Choroid plexus epithelial cell (primary cell): ENCODE measurements at places on chromosomes 12 and 14.
A peak's percentile ranks its signal among the peaks of the same experiment; 100 is the strongest.

- DNase-seq: no peak
Observed at GRCh38 chr12:104958805-104959334, 780 bp upstream of the SLC41A2 start.

DNA sequence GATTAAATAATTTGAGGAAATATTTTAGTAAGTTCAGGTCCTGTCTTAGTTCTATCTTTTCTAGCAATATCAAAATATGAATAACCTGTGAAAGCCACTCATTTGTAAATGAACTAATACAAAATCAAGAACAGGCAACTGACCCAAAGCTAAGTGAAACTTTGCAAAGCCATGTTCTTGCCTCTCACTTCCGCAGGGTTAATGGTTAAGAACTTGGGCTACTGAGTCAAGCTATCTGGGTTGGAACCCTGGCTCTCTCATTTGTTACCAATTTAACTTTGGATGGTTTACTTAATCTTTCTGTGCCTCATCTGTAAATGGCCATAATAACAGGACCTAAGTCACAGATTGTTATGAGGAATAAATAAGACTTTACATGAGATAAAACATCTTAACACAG is 2.8 kb downstream of the KIF21A start:
- no peak for DNase-seq

DNA sequence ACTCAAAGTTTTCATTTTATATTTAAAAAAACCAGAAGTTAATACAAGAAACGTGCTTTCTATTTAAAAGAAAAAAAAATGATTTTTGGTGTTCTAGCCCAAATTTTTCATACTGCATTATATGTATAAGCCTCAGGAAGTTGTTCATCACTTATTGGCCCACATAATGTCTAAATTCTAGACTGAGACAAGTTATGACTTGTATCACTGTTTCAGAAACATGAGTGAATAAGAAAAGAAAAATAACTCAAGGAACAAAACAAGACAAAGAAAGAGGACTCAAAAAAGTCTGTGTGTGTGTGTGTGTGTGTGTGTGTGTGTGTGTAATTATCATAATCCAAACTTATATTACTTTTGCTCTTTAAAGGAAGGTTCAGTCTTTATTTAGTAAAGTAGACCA is 929.8 kb downstream of the GALC start:
- no peak for DNase-seq

- DNase-seq: no peak
Observed at GRCh38 chr12:128267131-128267622, at the start of gene TMEM132C. TMEM132C (plus strand) TSS chr12:128267170; CDS start chr12:128267403, 233 bp downstream.

DNA sequence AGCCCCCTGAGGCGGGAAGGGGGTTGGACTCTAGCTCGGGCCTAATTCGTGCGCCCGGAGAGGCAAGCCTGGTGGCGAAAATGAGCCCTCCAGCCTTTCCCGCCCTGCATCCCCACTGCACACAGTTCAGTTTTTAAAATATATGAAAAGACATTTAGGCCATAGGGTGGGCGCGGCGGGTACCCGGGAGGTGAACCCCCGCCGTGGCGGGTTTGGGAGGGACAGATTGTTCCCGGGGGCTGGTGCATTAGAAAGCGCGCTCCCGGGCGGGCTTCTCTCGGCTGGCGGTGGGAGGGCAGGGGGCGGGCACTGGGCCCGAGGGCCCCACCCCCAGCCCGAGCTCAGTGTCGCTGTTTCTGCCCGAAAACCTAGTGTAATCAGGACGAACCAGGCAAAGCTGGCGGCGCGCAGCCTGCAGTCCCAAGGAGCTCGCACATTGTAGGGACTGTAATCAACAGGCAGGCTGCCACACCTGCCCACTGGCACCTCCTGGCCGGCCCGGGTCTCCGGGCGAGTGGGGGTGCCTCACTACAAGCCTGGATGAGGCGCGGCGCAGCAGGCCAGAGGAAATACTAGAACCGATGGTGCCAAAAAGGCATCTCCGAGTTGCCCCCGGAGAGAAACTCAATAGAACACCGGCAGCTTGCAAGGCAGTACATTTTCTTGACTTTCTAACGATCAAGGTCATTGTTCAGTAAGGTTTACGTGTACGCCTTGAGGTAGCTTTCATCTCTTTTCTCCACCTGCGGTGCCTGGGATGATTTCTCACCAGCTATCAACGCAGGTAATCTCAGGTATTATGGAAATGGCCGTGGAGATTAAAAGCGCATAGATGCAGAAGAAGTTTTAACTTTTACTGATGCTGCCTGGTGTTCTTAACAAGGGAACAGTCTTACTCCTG is 764 bp upstream of the SPTB start:
- no peak for DNase-seq

GRCh38 chr12:98156697-98157096 is 358.7 kb upstream of the TMPO start:
- DNase-seq: no peak

DNA sequence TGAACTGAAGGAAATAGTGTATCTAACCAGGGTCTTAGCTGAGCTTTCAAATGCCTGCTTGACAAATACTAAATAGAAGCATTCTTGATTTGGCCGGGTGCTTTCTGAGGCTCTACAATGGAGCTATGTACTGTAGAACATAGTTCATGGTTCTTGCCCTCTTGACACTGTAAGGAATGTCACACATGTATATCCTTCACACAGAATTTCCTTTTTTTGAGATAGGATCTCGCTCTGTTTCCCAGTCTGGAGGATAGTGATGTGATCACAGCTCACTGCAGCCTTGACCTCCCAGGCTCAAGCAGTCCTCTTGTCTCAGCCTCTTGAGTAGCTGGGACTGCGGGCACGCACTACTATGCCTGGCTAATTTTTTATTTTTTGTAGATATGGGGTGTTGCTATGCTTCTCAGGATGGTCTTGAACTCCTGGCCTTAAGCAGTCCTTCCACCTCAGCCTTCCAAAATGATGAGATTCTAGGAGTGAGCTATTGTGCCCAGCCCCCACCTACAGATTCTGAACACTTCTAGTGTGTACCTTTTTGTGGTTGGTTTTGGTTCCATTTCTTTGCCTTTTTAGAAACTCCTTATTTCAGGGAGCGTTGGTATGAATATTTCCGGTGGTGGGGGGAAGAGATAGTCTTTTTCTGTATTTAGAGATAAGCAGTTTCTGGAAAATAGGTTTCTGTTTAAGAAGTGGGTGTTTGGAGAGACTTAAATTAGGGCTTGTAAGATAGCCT is 4.2 kb downstream of the MLXIP start:
- no peak for DNase-seq

GRCh38 chr12:14836336-14837210 is 6.8 kb downstream of the ART4 start:
- DNase-seq: peak; percentile 89

GRCh38 chr12:321606-322326 is 59.1 kb upstream of the SLC6A13 start:
- DNase-seq: peak; percentile 31

DNA sequence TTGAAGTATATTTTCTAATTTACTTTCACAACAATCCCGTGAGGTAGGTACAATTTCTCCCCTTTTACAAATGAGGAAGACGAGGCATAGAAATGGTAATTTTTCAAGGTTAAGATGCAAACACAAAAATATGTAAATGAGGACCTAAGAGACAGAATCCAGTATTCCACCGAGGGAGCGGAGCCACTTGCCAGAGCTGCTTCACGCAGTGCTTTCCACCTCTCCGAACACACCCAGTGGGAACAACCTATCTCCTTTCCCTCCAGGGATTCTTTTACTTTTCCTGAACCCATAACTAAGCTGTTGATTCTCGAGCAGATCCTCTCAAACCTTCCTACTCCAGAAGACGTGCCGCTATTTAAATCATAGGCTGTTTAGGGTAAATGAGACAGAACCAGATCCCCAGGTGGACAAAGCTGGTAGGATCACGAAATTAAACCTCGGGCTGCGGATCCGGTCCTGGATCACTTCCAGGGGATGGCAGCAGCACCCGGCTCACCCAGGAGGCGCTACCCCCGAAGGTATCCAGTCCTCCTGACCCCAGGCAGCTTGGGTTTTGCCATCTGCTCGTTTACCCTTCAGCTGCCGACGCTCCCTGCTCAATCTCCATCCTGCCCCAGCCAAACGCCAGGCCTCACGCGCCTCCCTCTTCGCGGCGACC is 1.5 kb downstream of the DDHD1 start:
- peak; percentile 33 for DNase-seq

GRCh38 chr12:109653890-109654289 is 59.7 kb upstream of the FAM222A start:
- no peak for DNase-seq

DNA sequence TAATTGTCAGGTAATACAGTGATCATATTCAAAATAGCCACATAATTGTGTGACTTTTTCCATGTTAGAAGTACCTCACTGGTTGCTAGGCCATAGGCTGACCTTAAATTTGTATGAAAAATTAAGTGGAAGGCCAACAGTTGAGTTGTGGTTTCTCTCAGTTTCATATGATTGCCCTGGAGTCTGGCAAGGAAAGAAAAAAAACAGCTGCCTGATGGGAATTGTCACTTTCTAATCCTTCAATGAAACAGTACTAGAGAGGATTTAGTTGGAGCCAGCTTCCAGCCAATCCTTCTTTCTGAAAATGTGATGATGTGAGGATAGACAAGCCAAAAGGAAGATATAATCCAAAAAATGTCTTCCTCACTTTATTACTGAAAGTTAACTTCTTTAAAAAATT is 113.6 kb downstream of the ALX1 start:
- no peak for DNase-seq

- no peak for DNase-seq
Observed at GRCh38 chr14:95652690-95653089, 33.5 kb upstream of the TCL1B start.

- DNase-seq: peak; percentile 21
Observed at GRCh38 chr14:76473481-76474263, 97.7 kb downstream of the ESRRB start.

- peak; percentile 34 for DNase-seq
Observed at GRCh38 chr14:21825149-21825743, 151.6 kb upstream of the OR4E1 start.

DNA sequence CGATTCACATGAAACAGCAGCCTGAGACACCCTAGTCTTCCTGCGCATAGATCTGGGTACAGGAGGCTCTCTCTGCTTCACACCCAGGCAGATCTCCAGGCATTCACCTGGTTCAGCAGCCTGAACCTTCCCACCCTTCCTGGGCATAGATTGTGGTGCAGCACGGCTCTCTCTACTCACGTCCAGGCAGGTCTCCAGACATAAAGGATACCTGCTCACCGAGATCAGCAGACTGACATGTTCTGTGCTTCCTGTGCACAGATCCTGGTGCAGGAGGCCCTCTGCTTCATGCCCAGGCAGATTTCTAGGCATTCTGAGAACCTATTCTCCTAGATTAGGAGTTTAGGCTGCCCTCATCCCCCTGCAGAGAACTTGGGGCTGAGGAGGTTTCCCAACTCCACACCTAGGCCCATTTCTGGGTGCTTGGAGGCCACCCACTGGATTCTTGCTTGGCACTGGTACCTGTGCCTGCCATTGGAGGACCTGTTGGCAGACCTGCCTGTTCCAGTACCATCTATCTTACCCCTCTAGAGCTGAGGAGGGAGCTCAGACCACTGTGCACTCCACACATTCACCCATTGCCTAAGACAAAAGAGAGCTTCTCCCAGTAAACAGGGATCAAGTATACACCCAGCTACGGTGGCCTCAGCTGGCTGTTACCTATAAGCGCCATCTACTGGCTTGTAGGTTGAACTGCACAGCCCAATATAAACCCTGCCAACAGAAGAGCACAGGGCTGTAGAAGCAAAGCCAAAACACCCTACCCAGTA is 28.0 kb upstream of the GARIN6 start:
- DNase-seq: peak; percentile 12

GRCh38 chr12:48602192-48602989 is 32.5 kb upstream of the LALBA start:
- no peak for DNase-seq

GRCh38 chr14:67446371-67447032 is 34.5 kb upstream of the PLEK2 start:
- DNase-seq: no peak

- DNase-seq: peak; percentile 68
Observed at GRCh38 chr14:55373784-55374705, 37.6 kb downstream of the ATG14 start.

GRCh38 chr14:33504246-33505099 is 446.4 kb downstream of the EGLN3 start:
- DNase-seq: no peak

- no peak for DNase-seq
Observed at GRCh38 chr12:14962797-14963196, 1.4 kb upstream of the ARHGDIB start.

DNA sequence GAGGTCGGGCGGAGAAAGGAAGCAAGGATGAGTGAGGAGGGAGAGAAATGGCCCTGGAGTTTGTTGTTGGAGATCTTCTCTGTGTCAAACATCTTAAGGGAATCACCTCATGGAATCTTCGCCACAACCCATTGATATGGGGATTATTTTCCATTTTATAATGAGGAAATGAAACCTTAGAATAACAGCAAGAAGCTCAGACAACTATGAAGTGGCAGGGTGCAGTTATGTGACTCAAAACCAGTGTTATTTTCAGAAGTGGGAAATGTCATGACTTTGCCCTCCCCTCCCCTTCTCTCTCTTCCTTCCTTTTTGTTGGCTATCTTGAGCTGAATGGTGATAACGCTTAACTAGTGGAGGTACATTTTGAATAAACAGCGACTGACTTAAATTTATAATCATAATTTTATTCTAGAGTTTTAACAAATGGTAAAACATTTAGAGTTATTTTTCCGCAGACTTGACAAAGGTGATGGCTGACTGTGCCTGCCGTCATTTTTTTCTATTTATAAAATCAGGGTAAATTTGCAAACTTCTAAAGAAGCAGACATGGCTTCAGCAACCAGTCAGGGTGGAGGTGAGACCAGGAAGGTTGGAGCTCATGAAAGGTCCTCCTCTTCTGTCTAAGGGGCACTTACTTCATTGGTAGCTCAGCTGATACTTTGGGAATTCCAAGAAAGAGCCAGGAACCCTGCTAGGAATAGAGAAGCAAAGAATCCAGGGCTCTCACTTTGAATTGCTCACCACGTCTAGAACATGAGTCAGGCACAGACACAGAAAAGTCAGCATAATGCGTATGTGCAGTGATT is 232.4 kb downstream of the RGS6 start:
- no peak for DNase-seq

GRCh38 chr14:56815745-56816144 is 5.5 kb upstream of the OTX2 start:
- no peak for DNase-seq

DNA sequence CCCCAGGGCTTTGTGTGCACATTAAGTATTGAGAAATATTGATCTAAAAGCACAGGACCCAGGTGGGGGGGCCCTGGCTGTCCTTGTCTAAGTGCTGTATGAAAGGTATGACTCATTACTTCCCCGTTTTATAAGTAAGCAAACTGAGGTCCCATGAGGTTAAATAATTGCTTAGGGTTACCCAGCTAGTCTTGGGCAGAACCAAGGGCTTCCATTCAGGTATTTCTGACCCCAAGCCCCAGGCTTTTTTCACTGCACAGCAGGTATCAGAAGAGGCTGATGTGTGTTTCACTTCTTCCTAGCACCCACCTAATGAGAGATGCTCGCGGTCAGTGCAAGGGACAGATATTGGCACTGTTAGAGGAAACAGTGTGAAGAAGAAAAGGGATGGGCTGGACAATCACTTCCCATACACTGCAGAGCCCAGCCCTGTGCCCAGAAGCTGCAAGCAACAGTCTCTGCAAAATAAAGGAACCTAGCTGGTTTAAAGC is 4.7 kb upstream of the TC2N start:
- peak; percentile 31 for DNase-seq
